ENCODE measurements at places on chromosomes 1 and 21. TPM values are rescaled to one million over a fixed set of nuclear protein-coding genes. Genes with fewer than 3 reads are reported as not detected.
A peak's percentile ranks its signal among the peaks of the same experiment; 100 is the strongest.

GRCh38 chr1:152013664-152014237 lies 20.1 kb upstream of the S100A10 start:
- H3K4me1 ChIP-seq, result peaks cover 7% of the 10 kb centered on the region
- peaks cover 26% of the 10 kb centered on the region for H3K27me3 ChIP-seq
- peak; percentile 42 for DNase-seq

DNA sequence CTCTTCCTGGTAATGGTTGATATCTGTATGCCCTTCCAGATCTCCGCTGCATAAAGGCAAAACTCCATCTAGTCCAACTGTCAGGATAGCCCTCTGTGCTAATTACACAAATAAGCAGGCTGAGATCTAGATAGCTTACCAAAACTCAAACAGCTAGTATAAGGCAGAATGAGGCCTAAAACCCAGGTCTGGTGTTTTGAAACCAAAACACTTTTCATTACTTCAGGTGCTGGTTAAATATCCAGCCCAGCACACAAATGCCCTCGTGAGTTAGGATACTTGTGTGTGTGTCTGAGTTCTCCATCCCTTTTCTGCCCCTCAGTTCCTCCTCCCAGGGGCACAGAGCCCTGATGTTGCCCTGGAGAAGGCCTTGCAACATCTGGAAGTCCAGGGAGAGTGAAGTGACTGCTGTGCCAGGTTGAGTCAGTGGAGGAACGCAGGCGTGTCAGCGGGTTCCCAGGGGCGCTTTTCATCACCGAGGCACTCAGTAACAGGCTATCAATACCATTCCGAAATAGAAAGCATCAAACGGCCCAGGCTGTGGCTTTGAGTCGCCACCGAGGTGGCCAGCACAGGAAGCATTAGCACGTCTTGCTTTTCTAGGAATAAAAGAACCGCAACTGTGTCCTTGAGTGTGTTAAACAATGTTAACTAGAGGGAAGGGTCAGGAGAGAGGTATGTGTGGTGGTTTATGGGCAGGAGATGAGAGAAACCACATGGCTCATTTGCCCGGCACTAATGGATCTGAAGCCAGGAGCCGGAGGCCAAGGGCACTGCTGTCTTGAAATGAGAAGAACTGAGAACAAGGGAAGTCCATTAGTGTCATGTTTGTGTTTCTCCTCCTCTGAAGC lies 90.7 kb upstream of the WLS start:
- no peaks in the 10 kb centered on the region for H3K27me3 ChIP-seq
- no peak overlapping the region for H3K27ac ChIP-seq
- H3K4me3 ChIP-seq, result no peak overlapping the region
- no peak for DNase-seq

DNA sequence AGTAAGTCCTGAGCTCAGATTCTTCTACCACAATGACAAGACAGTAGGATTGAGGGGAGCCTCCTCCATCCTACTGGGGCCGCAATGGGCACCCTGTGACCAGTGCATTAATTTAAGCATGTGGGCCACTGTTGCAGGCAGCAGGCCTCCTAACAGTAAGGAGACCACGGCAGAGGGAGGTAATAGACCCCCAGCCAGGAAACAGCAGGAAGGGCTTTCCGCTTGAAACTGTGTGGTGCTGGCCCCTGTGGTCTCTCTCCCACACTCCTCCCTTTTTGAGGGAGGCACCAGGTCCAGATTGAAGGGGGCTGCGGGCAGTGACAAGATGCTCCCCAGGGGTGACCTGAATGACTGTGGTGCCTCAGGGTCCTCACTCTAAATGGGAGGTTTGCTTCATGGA lies 1.7 kb upstream of the CLDN19 start:
- no peak overlapping the region for H3K27ac ChIP-seq
- no peak for DNase-seq
- no peak overlapping the region for H3K4me3 ChIP-seq
- no peaks in the 10 kb centered on the region for H3K27me3 ChIP-seq
- H3K4me1 ChIP-seq, result peaks cover 6% of the 10 kb centered on the region

DNA sequence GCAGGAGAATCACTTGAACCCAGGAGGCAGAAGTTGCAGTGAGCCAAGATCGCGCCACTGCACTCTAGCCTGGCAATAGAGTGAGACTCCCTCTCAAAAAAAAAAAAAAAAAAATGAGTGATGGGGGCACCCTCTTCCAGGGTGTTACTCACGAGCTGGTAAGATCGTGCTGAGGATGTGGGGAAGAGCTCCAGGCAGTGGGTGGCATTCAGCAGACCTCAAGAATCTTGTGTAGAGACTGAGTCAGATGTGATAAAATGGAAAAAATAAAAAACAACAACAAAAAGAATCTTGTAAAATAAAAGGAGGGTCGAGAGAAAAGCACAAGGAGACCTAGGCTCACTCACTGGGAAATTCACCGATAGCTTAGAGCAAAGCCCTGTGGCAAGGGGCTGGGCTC lies 38.5 kb downstream of the EPHA2 start:
- DNase-seq, result no peak
- no peaks in the 10 kb centered on the region for H3K36me3 ChIP-seq
- no peak overlapping the region for H3K27ac ChIP-seq
- no peaks in the 10 kb centered on the region for H3K27me3 ChIP-seq

- H3K27ac ChIP-seq, result peak overlapping the region; percentile 57
- H3K36me3 ChIP-seq, result no peaks in the 10 kb centered on the region
- H3K4me1 ChIP-seq, result peaks cover 9% of the 10 kb centered on the region
- DNase-seq, result no peak
Measured at GRCh38 chr1:24735509-24736375, 9.5 kb upstream of the CLIC4 start.

DNA sequence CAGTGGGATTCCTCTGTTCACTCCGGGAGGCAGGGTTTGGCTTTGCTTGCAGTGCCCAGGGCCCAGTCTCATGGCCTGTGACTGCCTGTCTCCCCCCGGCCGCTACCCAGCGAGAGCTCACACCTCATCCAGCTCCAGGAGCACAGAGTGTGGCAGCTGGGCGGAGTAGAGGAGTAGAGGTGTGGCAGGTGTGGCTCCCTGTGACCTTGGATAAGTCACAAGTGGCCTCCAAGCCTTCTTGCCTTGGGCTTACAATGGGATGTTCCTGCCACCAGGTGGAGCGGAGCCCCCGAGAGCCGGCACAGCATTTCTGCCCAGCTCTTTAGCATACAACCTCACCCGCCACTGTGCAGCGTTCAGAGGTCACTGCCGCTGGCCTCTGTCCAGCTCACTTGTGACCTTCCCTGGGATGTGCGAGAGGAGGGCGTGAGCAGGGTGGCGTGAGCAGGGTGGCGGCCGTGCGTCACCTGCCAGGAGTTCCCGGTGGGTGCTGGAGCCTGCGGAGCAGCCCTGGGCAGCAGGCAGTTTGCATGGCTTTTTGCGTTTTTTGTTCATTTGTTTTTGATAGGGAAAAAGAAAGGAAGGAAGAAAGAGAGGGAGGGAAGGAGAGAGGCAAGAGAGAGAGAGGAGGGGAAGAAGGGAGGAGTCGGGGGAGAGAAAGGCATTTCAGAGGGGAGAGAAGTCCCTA lies 42.4 kb downstream of the CRYAA start:
- H3K27ac ChIP-seq, result peak overlapping the region; percentile 21
- DNase-seq, result no peak
- no peak overlapping the region for H3K4me3 ChIP-seq
- H3K27me3 ChIP-seq, result peaks cover 3% of the 10 kb centered on the region
- H3K4me1 ChIP-seq, result no peaks in the 10 kb centered on the region

GRCh38 chr1:95888941-95889390 lies 655.0 kb downstream of the RWDD3 start:
- no peak overlapping the region for H3K4me3 ChIP-seq
- no peaks in the 10 kb centered on the region for H3K27me3 ChIP-seq
- no peaks in the 10 kb centered on the region for H3K36me3 ChIP-seq
- no peaks in the 10 kb centered on the region for H3K4me1 ChIP-seq

DNA sequence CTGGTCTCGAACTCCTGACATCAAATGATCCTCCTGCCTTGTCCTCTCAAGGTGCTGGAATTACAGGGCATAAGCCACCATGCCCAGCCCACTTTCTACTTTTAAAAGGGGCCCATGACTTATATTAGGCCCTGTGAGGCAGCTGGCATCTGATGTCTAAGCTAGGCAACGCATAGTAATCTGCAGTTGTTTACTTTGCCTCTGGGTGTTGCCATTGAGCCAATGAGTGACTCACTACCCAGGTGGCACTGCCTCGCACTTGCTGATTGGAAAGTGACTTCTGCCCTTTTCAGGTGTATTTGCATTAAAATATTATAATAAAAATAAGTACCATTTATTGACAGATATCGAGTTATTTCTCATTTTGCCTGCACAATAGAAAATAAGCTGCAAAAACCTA lies 84.9 kb downstream of the KIF14 start:
- no peak overlapping the region for H3K27ac ChIP-seq
- no peaks in the 10 kb centered on the region for H3K36me3 ChIP-seq
- H3K4me1 ChIP-seq, result peaks cover 7% of the 10 kb centered on the region
- H3K4me3 ChIP-seq, result no peak overlapping the region

DNA sequence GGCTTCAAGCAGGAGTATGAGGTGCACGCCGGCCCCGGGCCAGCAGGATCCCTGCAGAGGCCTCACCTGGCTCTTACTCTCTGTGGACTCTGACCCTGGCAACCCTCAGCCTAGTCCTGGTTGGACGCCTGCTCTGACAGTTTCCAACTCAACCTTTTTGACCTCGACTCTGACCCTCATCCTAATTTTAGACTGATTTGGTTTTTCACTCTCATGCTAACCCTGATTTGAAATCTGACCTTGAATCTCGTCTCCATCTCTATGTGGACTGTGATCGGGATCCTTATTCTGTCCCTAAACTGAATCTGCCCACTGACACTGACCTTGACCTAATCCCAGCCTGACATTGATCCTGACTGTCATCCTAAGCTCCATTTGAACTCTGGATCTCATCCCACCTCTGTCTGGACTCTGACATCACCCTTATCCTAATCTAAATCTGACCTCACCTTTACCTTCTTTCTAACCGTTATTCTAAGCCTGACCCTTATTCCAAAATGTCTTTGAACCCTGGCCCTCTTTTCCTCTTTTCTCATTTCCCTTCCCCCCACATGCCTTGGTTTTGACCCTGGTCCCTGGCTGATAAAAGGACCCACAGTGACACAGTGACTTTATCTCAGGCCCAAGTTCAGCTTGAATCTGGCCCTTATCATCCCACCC lies 67.8 kb downstream of the PTPRU start:
- H3K4me1 ChIP-seq, result no peaks in the 10 kb centered on the region
- no peaks in the 10 kb centered on the region for H3K36me3 ChIP-seq
- peaks cover 1% of the 10 kb centered on the region for H3K27me3 ChIP-seq
- no peak for DNase-seq

The CCT3 gene
- total RNA-seq, result 567 TPM
